ENCODE measurements at places on chromosomes 16 and 17.

GRCh38 chr17:48629411-48629759 is 3.2 kb upstream of the HOXB9 start:
- DNase-seq = no peak

DNA sequence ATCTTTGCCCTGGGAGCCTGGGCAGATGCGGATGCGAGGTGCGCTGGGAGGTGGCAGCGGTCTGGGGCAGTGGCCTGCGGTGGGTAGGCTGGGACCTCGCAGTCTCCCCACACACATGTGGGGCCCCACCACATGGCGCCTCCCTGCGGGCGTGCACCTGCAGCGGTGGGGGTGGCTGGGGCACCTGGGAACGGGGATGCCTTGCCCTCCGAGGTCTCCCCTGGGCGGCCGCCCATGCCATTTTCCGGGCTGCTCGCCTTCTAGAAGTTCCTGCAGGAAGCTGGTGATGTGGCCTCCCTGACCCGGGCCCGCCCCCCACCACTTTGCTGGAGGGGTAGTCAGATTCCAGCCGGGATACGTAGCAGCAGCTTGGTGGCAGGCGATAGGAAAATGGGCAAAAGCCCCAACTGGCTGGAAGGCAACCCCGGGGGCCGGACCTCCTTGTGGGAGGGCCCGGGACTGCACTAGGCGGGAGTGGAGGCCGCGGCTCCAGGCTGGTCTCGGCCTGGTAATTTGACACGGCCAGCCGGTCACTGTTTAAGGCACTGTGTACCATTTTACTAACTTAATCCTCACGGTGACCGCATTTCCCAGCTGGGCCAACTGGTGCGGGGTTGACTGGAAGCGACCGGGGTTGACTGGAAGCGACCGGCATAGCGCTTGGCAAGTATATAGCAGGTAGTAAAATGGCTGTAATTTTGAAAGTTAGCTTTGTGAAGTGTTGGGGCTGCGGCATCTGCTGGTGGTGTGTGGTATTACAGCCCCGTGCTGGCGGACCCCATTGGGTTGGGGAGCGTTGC is 38.5 kb downstream of the IGF2BP1 start:
- DNase-seq = peak; percentile 67

DNA sequence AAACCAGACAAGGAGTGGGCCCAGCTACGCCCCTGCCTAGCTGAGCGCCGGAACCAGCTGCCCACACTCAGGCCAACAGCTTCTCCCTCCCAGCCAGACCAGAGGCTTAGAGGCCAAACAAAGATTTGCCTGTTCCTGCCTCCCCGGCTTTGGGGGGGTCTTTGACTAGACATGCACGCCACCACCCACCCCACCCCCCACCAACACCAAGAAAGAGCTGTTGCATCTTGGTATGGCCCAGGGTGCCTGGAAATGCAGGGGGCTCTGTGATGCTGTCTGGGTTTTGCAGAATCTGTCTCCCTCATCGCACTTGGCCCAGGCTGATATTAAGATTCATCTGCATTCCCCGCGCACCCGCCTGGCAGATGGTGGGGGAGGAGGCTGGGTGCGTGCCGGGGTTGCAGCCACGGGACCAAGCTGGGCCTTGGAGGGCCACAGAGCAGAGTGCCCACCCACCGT is 1.3 kb upstream of the NXPH3 start:
- DNase-seq = no peak

GRCh38 chr17:45123930-45124796 is 8.2 kb downstream of the PLCD3 start:
- no peak for DNase-seq

DNA sequence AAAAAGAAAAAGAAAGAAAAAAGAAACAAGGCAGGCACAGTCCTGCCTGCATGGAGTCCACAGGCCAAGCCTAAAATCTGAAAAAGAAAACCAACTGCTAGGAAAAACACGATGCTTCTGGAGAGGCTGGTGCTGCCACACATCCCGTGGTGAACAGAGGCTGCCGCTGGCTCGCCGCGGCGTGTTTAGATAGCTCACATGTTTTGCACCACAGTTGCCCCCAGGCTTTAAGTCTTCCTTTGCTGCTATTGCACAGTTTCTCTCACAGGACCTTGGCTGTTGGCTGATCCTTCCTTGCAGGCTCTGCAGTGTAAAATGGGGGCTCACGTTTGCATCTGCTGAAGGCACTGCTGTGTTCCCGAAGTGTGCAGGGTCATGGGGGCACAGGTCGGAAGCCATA is 8.6 kb downstream of the SLC6A4 start:
- DNase-seq = no peak

DNA sequence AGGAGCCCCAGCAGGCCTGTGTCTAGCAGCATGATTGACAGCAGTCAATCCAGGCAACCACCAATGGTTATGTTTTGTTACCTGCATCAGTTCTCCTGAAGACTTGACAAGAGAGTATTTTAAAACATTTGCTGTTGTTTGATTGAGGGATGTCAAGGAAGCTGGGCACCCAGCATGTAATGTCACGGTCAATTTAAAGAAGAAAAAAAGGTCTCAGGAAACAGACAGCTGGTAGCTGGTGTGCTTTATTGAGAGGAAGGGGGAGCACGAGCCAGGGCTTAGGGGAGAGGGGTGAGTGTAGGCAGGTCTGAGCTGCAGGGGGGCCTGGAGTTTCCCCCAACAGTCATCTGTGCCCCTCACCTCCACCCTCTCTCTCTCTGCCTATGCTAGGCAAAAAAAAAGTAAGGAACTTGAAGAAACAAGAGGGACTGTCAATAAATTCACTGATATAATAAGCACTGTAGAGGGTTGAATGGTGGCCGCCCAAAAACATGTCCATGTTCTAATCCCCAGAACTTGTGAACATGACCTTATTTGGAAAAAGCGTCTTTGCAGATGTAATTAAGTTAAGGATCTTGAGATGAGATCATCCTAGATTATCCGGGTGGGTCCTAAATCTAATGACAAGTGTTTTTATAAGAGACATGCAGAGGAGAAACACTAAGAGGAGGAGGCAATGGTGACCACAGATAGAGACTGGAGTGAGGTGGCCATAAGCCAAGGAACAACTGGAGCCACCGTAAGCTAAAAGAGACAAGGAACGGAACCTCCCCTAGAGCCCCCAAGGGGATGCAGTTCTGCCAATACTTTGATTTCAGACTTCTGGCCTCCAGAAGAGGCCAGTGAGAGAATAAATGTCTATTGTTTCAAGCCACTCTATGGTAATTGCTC is 14.5 kb downstream of the TSPOAP1 start:
- no peak for DNase-seq

- peak; percentile 49 for DNase-seq
These were observed 23.4 kb downstream of the SLC25A10 start for GRCh38 chr17:81735264-81736102.

GRCh38 chr16:67399749-67400704 is 6.7 kb upstream of the TPPP3 start:
- no peak for DNase-seq

DNA sequence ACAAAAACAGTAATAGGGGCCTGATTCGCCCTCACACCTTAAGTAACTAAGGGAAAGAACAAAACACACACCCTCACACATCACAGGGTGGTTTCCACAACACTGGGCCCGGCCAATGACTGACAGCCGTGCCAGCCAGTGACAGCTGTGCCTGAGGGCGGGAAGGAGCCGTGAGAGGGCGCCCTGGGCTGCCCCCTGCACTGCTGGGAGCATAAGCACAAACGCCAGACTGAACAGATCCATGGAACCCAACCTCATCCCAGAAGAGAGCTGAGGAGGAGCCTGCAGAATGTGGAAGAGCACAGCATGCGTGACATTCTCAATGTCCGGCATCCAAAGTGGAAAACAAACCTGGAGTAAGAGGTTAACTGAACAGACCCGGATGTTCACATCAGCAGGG is 16.0 kb downstream of the CSNK1D start:
- no peak for DNase-seq
